ENCODE measurements at places on chromosomes 5 and 9.

DNA sequence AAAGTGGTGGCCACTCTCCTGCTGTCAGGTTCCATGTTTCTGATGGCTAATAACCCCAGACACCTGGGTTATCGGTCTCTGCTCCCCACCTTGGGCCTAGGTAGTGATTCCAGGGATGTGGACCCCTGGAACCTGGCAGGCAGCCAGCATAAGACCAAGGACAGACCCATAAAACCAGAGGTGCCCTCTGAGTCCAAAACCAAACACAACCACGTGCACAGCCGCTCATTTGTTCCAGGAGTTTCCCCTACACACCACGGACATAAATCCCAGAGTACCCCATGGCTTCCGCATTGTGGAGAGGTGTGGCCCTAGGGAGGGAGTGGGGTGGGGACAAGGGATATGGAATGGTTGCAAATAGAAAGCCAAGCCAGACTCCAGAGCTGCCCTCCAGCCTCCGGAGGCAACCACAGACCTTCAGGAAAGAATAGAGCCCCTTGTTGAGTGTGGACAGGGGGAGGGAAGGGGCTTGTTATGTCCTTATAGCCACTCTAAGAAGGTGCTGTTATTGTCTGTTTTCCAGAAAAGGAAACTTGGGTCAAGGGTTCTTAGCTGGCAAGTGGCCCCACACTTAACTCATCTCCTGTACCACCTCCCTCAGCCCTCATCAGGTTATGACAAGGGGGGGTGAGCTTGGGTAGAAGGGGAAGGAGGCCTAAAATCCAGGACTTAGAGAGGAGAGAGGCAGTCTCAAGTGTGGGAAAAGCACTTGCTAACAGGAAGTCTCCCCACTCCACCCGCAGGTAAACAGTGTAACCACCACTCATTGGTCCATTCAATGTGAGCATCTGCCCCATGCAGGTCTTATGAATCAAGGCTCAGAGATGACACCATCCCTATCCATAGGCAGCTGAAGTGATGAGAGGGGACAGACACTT is 23.6 kb upstream of the CYSTM1 start:
- DNase-seq, result no peak

DNA sequence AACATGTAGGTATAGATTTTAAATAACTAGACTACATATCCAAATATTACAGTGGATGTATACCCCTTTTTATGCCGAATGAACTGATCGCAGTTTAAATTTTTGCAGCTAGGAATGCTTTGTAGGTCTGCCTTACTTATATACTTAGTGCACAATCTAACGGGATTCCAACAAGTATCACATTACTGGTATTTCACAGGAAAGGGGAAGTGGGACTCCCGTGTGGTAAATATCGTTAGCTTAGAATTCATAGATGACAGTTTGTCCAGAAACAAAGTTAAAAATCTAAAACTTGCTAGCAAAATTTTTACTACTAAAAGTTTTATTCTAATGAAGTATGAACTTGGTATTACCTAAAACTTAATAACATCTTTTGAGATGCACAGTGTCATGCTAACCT is 193.5 kb upstream of the TLX3 start:
- no peak for DNase-seq

- no peak for DNase-seq
These were observed 84.6 kb downstream of the ANKRD55 start for GRCh38 chr5:56148453-56148971.

- DNase-seq, result no peak
These were observed 35.3 kb upstream of the JMY start for GRCh38 chr5:79200573-79201183.

DNA sequence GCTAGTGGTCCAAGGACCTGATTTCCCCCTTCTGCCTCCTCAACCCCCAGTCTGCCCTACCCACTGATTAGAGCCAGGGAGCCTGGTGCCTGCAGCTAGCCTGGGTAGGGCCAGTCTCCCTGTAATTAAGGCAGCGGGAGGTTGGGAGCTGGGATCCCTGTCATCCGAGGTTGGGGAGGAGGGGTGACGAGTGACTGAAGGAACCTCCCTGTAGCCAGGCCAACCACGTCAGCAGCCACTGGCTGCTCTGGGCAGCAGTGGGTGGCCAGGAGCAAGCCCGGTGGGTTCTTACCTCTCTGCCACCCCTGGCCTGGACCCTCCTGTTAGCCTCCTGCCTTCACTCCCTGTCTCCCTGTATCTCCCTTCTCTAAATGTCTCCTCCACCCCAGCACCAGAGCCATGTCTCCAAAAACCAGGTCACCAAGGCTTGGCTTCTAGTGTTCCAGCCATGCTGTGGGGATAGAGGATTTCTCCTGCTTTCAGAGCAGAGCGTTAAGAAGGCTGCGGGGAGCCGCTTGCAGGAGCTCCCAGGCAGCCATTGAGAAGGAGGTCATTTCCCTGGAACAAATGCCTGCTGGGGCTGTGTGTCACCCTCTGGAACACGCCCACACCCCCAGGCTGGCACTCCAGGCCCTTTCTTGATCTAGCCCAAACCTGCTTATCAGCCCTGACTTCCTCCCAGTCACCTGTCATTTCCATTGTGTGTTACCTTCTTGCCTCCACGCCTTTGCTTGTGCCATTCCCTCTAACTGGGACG is 65.0 kb upstream of the GGTA1 start:
- no peak for DNase-seq

DNA sequence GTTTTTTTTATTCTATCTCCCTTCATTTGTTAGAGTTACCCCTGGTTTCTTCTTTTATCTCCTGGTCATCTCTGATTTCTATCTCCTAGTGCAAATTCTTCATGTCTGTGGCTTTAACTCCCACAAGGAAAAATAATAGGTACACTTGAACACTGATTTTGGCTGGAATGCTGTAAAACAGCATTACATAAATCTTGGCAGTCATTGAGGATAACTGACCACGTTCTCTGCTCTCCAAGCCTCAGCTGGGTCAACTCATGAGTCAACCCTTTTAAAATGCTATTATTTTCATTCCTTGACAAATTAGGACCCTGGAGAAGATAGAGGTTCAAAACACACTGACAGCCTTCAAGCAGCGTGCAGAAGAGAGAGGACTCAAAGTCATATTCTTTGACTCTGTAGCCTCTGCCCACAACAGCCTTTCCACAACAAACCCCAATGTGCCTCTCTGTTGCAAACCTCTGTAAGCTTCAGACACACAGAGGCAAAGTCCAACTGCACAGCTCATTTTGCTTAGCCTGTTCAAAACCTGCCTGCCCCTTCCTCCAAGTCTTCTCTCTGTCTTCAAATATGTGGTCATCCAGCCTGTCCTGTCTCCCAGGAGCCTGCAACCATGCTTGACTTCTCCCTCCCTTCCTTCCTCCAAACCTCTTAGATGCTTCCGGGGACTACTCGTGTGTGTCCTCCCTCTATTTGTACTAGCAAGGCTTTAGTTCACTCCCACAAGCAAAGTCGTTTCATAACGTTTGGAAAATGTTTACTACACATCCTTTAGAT is 398.4 kb downstream of the MED10 start:
- no peak for DNase-seq

GRCh38 chr5:91049800-91050199 is 333.3 kb downstream of the ARRDC3 start:
- DNase-seq, result no peak

GRCh38 chr5:9742848-9743247 is 112.7 kb upstream of the TAS2R1 start:
- no peak for DNase-seq

DNA sequence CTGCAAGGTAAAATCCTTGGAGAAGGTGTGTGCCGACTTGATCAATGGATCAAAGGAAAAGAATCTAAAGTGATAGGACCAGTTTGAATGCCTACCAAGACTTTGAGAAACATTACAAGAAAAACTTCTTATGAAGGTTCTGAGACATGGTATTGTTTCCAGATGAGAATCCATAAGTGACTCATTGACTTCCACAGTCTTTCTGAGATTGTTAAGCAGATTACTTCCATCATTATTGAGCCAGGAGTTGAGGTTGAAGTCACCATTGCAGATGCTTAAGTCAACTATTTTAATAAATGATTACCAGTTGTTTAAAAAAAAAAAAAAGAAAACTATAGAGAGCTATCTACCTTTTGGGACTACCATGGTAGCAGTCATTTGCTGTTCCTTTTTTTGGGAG is 7.0 kb downstream of the LNPEP start:
- no peak for DNase-seq

DNA sequence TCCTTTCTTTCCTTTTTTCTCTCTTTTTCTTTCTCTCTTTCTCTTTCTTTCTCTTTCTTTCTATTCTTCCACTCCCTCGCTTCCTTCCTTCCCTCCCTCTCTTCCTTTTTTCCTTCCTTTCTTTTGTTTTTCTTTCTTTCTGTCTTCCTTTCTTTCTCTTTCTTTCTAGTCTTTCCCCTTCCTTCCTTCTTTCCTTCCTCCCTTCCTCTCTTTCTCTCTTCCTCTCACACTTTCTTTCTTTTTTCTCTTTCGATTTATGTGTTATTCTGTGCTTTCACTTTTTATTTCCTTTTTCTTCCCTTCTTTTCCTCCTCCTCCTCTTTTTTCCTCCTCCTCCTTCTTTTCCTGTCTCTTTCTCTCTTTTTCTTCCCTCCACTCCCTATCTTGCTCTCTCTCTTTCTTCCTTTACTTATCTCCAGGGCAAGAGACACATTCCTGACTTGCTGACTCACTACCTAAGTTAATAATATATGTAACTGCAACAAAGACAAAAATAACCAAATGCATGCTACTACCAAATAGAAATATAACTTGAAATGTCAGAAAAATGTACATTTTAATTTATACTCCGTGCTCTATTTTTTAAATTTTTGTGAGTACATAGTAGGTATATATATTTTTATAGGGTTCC is 445.5 kb downstream of the GABRG2 start:
- no peak for DNase-seq

- DNase-seq, result peak; percentile 47
These were observed at the start of gene LCP2 for GRCh38 chr5:170297589-170298462. LCP2 (minus strand) TSS chr5:170297777; CDS start chr5:170297611, 166 bp downstream.

- no peak for DNase-seq
These were observed 2300.3 kb upstream of the C9orf72 start for GRCh38 chr9:29873579-29873978.

GRCh38 chr5:51806677-51807076 is 423.4 kb downstream of the ISL1 start:
- DNase-seq, result no peak

DNA sequence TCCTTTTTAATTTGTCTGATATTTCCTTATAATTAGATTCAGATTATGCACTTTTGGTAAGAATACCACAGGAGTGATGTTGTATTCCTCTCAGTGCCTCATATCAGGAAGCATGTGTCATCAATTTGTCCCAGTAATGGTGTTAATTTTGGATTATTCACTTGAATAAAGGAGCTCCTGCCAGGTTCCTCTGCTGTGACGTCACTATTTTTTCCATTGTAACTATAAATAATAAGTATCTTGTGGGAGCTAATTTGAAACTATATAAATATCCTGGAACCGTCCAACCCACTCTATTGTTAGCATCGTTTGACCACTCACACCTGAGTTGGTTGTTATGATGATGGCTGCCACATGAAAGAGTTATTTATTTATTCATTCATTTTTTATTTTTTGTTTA is 107.9 kb downstream of the INVS start:
- DNase-seq, result no peak

DNA sequence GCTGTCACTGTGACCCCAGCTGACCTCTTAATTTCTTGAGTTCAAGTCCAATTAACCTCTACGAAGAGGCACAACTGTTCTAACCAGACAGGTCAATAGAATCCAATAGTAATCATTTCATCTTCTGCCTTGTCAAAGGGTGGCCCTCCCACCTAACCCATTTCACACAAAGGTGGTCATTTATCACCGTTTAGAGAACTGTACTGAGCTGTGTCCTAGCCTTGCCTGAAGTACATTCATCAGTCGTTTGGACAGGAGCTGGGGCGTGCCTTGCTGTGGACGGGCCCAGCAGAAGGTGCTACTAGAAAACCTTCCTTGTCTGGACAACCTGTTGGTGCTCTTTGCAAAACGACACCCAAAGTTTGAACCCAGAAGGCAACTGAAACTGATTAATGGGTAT is 605.4 kb downstream of the ISL1 start:
- no peak for DNase-seq

DNA sequence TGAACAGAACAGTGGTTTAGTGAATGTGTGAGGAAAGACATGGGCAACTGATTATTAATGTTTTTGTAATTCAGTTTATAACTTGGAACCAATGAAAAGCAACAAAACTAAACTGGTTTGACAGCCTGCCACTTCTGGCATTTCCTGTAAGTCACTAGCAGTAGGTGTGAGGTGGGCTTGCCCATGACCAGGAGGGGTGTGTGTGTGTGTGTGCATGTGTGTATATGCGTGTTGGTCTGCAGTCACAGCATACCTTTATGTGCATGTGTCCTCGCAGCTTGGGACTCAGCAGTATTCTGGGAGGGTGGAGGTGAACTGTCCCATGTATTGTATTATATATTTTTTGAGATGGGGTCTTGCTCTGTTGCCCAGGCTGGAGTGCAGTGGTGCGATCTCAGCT is 32.3 kb downstream of the OTULIN start:
- DNase-seq, result no peak

GRCh38 chr9:249025-249424 is 34.4 kb downstream of the DOCK8 start:
- peak; percentile 24 for DNase-seq

GRCh38 chr9:32991897-32992594 is 9.4 kb downstream of the APTX start:
- DNase-seq, result no peak

DNA sequence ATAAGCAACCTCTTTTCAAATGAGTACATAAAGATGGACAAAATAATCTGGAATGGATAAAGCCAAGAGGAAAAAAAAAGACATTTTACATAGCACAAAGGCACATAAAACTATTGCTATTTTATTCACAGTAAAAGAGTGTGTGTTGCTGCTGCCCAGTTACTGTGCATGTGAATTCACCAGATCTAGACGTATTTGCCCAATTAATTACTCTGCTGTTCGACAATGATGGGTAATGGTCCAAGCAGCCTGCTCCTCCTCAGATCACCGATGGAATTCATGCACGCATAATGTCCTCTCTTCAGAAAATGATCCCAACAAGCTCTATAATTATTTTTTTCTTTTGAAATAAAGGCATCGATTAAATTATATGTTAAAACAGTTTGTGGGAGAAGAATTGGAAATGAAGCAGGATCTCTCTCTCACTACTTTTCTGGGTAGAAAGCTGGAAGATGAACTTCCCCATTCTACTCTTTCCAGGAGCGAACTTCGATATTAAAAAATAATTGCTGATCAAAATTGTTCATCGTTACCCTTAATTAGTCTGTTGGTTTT is 357.4 kb upstream of the CCNH start:
- DNase-seq, result no peak

DNA sequence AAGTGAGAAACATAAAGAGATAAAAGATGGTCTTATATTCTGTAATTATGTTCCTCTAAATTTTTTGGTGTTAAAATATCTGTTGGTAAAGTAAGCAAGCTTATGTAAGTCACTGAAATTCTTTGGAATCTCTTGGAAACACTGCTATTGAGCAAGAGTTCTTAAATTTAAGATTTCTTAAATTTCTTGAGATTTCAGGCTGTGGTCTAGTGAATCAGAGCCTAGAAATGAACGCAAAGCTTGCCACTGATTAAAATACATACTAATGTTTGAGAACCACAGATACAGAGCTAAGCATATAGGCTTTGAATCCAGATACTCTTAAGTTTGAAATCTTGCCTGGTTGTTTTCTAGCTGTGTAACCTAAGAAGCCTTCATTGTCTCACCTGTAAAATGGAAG is 133.4 kb downstream of the TRPM3 start:
- DNase-seq, result no peak

- DNase-seq, result no peak
These were observed 58.0 kb downstream of the ANXA2R start for GRCh38 chr5:42982107-42982622.
